Amniotic stem cell (primary cell): ENCODE measurements at places on chromosomes 6 and 20.
A peak's percentile ranks its signal among the peaks of the same experiment; 100 is the strongest.

GRCh38 chr6:25883991-25884390 is 9.9 kb upstream of the SLC17A3 start:
- DNase-seq = no peak

DNA sequence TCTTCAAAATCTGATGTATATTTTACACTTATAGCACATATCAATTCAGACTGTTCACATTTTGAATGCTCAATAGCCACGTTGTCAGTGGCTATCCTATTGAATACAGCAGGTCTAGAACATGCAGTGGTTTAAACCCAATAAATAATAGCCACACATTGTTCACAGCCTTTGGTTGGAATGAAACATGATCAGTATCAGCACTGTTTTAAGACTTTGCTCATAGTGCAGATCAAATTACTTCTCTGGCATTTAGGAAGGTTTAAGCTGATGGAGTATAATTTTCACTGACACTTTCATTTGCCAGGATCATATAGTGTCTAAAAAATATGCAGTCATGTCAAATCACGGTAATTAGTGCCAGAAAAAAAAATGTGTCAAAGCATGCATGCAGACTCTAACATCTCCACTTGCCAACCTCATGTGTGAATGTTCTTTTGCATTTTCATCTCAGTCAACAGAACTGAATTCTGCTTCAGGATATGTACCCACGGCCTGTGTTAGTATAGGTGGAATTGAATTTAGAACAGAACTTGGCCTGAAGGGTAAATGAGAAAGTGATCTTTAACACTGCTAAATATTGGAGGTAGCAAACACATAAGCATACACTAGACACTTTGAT is 184.1 kb downstream of the SLC24A3 start:
- DNase-seq = no peak

GRCh38 chr6:43541774-43542471 is 25.0 kb downstream of the POLR1C start:
- no peak for DNase-seq

GRCh38 chr6:165060720-165061119 is 248.7 kb downstream of the C6orf118 start:
- no peak for DNase-seq

DNA sequence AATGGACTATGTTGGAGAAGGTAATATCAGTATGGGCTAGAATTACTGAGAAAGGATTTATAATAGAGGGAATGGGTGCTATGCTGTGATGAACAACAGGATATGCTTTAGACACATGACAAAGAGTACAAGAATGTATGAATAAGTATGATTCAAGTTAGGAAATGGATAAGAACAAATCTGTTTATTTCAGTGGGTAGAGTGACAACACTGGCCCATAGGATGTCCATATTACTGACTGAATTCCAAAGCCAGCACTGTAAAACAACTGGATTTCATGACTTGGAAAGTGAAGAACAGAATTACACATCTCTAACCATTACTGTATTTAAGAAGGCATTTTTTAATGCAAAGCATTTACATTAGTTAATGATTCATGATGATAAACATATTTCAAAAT is 35.9 kb downstream of the EPM2A start:
- DNase-seq = no peak

DNA sequence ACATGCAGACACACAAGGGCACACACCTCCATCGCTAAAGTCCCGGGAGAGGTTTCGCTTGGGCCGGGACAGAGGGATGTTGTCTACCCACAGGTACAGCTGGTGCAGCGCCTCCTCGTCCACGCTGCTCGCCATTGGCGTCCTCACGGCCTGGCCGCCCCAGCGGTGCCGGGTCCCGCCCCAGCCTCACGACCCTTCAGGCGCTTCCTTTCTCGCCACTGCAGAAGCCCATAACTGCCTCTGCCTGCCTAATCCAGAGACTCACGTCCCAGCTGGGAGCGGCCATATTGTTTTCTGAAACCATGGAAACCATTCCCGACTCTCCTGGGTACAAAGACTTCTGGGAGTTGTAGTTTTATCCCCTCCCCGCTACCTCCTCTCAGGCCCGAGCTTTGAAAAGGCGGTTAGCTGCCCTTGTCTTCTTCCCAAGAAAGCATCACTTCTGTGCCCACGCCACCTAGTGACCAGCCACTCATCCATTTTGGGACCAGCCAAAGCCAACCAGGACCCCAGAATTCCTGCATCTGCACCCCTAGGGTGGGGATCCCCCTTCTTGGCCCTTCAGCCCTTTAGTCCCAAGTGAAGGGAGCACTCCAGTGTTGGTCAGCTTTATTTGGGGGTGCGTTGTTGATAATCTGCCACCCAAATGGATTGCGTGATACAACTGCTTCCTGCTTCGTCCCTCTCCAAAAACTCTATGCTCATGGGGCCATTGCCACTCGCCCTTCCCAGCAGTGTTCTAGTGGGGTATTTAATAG is at the start of gene SPEF1:
Gene SPEF1, minus strand, starts transcription at position 296 of the 758 bp plus-strand sequence. Its CDS starts 161 bp downstream, at position 135.
- DNase-seq = peak; percentile 88

DNA sequence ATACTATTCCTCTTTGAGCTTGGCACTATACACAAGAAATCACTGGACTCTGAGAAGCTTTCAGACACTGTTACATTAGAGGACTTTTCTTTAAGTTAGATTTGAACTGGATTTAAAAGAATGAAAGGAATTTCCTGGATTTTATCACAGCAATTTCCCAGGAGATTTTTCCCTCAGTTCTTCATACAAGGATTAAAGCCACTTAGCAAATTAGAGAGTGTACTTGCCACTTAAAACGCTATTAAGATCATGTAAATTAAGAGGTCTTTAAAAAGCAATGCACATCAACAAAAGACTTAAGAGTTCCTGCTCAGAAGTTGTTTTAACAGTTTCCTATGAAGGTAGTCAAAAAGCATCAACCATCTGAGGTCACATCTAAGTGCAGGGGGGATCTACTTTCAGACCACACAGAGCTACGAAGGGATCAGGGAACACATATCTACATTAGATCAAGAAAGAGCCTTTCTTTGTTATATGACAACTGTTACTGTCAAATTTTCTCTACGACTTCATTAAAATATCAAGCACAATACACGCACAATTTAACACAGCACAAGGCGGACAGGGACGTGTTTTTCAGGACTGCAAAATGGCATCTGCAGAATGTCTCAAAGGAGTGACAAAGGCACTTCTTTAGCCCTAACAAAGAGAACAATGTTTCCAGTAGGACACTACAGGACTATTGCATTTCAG is 65.8 kb downstream of the EPB41L2 start:
- DNase-seq = no peak

GRCh38 chr6:9620263-9620662 is 794.6 kb downstream of the TFAP2A start:
- DNase-seq = no peak

DNA sequence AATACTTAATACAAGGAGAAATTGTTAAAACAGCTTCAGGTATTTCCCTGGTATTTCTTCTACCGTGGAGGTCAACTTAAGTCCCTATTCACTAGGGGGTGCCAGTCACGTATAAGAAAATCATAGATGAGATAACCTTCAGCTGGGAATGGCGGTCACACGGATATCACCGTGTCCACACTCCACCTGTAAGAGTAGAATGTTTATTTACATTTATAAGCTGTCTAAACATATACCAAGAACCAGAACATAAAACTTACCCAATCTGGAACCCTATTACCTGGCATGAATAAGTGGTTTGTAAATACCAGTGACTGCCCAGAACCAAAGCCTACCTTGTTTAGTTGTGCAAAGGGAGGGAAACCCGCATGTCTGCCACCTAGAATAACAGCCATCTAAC is 1.9 kb upstream of the ELOVL4 start:
- peak; percentile 13 for DNase-seq

DNA sequence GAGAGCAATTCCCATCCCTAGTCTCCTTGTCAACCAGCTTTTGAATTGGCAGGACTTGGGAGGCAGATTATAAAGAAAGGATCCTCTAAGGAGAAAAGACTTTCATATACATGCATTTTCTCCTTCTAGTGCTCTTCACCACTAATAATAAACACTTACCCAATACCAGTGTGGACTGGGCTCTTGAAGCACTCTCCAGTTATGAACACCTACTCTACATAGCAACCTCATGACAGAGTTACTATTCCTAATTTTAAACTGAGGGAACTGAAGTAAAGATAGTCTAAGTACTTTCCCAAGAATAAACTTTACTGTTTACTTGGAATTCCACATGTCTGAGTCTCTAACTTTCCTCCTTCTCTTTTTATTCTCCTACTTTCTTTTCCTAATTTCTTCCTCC is 4.8 kb downstream of the COL9A1 start:
- no peak for DNase-seq

- no peak for DNase-seq
Measured at GRCh38 chr20:13301596-13301995, 80.5 kb downstream of the ISM1 start.

DNA sequence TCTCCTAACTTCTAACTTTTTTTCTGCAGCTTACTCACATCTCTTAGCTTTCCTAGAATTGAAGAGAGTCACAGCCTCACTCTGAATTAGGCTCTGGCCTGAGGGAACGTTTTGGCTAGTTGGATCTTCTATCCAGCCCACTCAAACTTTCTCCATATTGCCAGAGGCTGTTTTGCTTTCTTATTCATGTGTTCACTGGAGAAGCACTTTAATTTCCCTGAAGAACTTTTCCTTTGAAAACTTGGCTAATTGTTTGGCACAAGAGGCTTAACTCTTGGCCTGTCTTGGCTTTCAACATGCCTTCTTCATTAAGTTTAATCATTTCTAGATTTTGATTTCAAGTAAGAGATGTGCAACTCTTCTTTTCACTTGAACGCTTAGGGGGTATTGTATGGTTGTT is 138.2 kb upstream of the PLCB4 start:
- DNase-seq = no peak

GRCh38 chr6:49639177-49639817 is 2.7 kb upstream of the RHAG start:
- DNase-seq = no peak

DNA sequence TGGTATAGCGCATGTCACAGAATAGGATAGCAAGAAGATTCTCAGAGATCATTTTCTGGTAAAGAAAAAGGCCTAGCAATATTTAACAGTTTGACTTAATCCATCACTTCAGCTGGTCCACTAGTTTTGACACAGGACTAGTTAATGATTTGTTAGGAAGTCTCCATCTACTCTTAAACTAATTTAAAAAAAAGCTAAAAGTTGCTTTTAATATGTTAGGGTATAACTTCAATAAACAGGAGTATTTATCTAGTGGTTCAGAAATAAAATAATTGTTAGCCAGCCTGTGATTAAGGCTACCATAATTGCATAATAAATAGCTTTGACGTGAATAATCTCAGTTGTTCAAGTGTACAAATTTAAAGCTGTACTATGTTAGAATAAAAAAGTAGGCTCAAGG is 195.6 kb downstream of the FUT9 start:
- no peak for DNase-seq

DNA sequence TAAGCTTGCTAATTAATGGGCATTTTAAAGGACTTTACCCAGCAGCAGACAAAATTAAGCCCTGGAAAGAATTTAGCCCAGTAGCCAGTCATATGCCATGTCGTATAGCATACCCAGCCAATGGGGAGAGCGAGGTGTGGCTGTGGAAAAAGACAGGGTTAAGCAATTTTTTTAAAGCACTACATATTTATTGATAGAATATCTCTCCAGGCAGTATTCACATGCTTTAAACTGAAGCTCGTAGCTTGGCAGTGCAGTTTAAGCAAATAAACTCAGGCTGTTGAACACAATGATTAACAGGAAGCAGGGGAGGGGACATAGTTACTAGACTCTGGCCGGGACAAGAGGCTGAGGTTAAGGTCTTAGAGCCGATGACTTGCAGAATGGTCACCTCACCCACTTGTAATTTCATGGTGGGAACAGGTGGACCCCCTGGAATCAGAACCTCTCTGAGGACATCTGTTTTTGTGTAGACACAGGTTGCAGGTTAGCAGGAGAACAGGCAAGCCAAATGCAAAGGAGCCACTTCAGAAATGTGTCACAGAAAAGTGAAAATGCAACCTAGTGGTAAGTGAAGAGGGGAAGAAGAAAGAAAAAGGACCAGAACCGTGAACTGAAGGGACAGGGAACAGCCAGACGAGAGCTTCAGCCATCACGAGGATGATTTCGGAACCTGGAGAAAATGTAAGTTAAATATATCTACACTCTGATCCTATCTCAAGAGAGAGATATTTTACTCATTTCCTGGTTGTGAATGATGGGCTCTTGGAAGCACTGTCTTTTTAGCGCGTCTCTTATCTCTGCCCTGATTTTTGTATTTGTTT is 7.2 kb downstream of the GCNT2 start:
- no peak for DNase-seq

DNA sequence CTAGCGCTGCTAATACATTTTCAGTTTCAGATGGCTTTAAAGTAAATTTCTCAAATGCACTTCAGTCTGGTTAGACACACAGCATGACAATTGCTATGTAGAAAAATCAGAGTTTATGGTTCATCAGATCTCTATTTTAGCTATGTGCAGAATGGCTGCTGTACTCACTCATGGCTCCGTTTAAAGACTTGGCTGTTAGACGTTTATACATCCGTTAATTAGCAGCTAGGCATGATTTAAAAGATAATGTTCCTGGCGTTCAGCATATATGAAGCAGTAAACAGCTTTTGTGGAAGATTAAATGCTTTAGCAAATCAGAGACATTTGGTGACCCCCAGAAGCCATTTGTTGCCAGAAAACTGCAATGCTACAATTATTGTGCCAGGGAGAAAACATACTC is 350.0 kb upstream of the MANEA start:
- no peak for DNase-seq

DNA sequence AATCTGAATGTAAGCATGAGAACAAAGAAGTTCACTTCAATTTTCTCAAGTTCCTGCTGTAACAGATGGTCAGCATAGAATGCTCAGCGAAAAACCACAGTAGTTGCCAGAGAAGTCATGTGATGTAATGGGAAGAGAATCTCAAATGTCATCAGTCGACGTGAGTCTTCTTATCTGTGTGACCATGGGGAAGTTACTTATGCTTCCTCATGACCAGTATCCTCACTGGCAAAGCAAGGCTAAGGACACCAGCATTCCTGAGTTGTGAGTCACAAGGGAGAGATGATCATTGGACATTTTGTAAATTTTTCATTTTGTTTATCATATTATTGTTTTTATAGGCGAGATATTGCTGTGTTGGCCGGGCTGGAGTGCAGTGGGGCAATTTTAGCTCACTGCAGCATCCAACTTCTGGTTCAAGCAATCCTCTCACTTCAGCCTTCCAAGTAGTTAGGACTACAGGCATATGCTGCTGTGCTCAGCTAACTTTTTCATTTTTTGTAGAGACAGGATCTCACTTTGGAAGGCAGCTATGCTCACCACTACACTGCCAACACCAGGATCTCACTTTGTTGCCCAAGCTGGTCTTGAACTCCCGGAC is 21.9 kb downstream of the SGK1 start:
- peak; percentile 77 for DNase-seq

DNA sequence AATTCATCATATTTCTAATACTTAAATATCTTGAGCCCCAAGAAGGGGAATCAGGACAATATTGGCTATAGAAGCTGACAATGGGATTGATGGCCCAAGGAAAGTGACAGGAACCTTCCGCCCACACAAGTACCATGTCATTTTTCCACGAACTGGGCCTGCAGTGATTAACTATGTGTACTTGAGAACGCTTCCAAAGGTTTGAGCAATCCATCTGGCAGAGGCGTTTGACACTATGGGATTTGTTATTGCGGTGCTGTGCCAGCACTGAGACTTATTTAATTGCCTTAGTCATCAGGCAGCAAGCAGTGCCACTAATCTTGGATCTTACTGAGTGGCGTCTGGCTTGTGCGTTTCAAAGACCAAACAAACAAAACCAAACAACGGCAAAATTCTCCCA is 135.6 kb upstream of the UST start:
- DNase-seq = no peak
